ENCODE measurements at places on chromosomes 4 and X.

DNA sequence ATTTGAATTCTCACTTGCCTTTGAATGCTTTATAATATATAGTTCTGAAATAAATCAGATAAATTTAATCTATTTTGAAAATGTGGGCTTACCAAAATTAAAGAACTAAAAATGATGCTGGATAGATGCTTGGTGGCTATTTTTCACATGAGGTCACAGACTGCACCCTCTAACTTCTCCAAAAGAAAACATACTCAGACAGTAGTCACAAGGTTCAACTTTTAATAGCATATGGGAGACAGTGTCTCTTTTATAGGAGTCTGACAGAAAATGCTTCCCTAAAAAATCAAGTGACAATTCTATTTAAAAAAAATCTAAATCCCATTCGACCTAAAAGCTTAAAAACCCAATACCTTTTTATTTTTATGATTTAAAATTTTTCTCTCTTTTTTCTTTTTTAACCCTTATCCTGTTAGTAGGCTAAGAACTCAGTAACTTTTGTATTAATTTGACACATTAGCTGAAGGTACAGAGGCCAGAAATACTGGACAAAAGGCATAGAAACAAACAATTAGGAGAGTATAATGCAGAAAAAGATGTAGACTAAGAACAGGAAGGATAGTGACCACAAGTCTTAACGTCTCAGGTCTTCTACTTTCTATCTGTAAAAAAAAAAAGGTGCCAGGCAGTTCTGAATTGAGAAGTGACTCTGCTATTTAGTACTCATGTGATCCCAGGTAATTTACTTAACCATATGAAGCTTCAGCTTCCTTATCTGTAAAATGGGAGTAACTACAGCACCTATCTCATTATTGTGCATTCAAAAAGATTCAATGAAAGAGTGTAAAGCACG lies 7.6 kb downstream of the TIGD4 start:
- no peak for DNase-seq

GRCh38 chr4:54185044-54185780 lies 43.9 kb upstream of the PDGFRA start:
- no peak for DNase-seq

GRCh38 chrX:69387567-69388487 lies 116.3 kb upstream of the NALF2 start:
- peak; percentile 1 for DNase-seq

GRCh38 chrX:108573136-108573535 lies 133.5 kb downstream of the COL4A5 start:
- DNase-seq = no peak

- DNase-seq = no peak
Measured at GRCh38 chr4:168587411-168588125, 90.7 kb downstream of the PALLD start.

DNA sequence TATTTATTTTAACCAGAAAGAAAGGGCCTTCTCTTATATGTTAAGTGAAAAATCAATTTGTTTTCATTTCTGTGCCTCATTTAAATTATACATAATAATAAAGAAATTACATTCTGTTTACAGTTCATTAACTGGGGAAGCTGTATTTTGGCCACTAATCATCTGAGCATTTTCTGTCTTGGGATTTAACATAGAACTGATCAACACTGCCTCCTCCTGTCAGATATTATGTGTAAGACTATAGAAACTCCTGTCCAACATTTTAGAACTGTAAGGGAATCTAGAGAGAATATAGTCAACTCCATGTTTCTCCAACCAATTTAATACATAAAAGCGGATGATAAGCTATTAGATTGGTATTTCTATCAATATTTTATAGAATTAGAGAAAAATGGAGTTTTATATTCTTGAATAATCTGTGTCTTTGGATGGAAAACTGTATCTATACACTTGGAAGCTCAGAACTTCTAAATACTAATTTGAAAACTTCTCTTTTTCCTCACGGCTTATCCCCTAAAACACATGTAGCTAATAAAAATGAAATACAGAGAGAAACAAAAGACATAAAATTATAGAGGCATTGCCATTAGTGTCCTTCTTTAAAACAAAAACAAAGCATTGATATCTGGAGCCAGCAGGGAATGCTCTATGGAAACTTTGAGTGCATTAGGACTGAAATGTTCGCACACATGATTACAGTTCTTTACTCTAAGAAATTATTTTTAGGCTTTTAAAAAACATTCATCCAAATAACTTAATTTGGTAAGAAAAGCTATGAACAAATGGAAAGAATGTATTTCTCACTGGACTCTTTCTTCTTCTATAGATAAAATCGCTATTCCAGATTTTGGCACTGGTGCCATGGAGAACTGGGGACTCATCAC lies 33.1 kb downstream of the ENPEP start:
- DNase-seq = no peak

DNA sequence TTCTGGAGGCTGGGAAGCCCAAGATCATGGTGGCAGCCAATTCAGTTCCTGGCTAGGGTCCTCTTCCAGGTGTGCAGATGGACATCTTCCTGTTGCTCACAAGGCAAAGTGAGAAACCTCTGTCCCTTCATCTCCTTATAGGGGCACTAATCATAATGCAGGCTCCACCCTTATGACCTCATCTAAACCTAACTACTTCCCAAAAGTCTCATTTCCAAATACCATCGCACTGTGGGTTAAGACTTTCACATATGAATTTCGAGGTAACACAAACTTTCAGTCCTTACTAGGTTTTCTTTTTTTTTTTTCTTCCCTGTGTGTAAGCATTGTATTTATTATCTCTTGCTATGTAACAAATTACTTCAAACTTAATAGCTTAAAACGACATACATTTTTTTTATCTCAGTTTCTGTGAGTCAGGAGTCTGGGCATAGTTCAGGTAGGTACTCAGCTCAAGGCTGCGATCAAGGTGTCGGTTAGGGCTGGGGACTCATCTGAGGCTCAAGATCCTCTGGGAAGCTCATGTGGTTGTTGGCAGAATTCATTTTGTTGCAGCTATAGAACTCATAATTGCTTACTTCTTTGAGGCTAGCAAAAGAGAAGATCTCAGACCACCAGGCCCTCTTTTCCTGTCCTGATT lies 204.7 kb upstream of the STK26 start:
- no peak for DNase-seq

- DNase-seq = no peak
Measured at GRCh38 chrX:43627147-43627546, 29.0 kb upstream of the MAOA start.

DNA sequence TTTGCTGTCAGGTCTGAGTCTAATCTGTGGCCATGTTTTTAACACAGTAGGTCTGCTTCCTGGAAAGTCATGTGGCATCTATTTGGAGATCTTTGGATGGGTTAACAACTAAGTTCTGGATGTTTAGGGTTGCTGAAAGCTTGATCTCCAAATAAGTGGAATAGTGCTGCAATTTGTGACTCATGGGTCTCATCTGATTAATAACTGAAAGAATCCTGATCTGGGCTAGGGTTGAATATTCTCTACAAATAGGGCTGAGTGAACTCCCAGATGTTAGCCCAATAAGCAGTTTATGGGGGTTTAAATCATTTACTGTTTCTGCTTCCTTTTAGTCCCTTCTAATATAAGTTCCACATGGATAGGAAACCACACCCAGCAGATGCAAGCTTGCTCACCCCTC lies 23.1 kb downstream of the CT47C1 start:
- DNase-seq = no peak

- no peak for DNase-seq
Measured at GRCh38 chrX:147788641-147789350, 122.9 kb upstream of the FMR1 start.

GRCh38 chr4:7626531-7626930 lies 191.8 kb upstream of the PSAPL1 start:
- DNase-seq = no peak

GRCh38 chr4:58064653-58065052 lies 954.5 kb upstream of the IGFBP7 start:
- DNase-seq = no peak

GRCh38 chrX:149185087-149185486 lies 320.0 kb downstream of the IDS start:
- DNase-seq = no peak

DNA sequence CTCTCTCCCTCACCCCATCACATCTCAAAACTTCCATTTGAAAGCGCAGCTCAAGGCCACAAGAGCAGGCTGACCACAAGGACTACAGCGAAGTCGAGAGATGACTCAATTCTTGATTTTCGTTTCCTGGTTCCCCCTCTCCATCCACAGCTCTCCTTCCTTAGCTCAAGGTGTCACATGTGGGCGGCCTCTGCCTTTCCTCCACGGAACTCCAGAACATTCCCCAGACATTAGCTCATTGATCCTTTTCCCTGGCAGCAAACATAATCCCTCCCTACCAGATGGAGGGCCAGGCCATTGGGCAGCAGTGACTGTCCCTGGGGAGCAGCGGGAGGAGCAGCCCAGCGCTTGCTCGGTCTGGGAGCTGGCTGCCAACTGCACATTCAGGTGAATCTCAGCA lies 56.3 kb downstream of the CCDC149 start:
- DNase-seq = no peak

GRCh38 chr4:70099206-70099605 lies 49.0 kb downstream of the HTN1 start:
- DNase-seq = no peak

GRCh38 chrX:63754136-63754859 lies 30.7 kb downstream of the ARHGEF9 start:
- DNase-seq = peak; percentile 10

DNA sequence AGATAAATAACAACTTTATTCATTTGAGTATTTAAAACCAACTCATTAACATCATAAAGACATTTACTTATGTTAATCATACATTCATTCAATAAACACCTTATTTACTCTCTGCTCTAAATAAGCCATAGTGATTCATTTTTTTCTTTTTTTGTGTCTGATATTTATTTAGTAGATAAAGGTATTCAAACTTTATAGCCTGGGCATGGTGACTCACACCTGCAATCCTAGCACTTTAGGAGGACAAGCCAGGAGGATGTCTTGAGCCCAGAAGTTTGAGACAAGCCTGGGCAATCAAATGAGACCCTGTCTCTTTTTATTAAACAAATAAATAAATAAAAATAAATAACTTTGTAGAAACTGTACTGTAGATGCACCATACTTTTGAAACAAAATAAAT lies 771.3 kb upstream of the PCDH7 start:
- DNase-seq = no peak

- no peak for DNase-seq
Measured at GRCh38 chrX:23332101-23332887, 2.4 kb upstream of the PTCHD1 start.

DNA sequence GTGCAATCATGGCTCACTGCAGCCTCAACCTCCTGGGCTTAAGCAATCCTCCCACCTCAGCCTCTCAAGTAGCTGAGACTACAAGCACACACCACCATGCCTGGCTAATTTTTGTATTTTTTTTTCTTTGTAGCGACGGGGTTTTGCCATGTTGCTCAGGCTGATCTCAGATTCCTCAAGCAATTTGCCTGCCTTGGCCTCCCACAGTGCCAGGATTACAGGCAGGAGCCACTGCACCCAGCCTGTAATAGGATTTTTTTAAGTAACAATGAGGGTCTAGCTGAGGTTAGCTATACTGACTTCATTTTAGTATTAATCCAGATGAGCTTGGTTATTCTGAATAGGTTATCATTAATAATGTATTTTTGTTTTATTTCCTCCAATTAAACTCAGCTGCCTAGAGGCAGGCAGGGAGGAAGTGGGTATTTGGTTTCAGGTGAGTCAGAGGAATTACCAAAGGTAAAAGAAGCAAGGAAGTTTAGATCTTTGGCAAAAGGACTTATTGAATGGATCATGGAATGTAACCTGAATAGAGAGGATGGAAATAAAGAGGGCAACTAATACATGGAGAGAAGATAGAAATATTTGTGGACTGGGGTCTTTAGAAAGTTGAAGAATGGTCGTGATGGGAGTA lies 1023.3 kb upstream of the TENM3 start:
- no peak for DNase-seq

DNA sequence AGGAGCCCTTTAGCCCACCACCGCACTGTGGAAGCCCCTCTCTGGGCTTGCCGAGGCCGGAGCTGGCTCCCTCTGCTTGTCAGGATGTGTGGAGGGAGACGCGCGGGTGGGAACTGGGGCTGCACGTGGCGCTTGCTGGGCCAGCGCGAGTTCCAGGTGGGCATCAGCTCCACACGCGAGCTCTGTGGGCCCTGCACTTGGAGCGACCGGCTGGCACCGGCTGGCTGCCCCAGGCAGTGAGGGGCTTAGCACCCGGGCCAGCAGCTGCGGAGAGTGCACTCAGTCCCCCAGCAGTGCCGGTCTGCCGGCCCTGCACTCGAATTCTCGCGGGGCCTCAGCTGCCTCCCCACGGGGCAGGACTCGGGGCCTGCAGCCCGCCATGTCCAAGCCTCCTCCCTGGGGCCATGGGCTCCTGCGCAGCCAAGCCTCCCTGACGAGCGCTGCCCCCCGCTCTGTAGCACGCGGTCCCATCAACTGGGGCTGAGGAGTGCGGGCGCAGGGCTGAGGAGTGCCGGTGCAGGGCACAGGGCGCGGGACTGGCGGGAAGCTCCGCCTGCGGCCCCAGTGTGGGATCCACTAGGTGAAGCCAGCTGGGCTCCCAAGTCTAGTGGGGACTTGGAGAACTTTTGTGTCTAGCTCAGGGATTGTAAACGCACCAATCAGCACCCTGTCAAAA lies 93.6 kb downstream of the DTHD1 start:
- DNase-seq = no peak

GRCh38 chr4:56048383-56048701 lies 99.6 kb downstream of the CEP135 start:
- DNase-seq = no peak

DNA sequence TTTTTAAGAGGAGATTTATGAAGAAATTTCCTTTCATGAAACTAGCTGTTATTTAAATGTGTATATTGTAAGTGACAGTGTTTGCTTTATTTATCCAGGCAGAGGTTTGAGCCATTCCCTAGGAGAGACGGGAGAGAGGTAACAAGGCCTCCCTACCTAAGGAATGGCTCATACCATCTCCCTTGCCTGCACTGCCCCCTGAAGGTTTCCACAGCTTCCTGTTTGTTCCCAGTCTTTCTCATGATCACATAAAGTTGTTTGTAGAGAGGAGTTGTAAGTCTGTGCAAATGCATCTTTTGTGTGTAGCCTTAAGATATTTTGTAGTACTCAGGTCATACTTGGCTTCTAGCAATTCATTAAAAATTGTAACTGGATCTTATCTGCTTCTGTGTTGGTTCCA lies 1504.5 kb upstream of the PCDH10 start:
- no peak for DNase-seq

GRCh38 chr4:46856333-46856732 lies 52.7 kb downstream of the COX7B2 start:
- no peak for DNase-seq

DNA sequence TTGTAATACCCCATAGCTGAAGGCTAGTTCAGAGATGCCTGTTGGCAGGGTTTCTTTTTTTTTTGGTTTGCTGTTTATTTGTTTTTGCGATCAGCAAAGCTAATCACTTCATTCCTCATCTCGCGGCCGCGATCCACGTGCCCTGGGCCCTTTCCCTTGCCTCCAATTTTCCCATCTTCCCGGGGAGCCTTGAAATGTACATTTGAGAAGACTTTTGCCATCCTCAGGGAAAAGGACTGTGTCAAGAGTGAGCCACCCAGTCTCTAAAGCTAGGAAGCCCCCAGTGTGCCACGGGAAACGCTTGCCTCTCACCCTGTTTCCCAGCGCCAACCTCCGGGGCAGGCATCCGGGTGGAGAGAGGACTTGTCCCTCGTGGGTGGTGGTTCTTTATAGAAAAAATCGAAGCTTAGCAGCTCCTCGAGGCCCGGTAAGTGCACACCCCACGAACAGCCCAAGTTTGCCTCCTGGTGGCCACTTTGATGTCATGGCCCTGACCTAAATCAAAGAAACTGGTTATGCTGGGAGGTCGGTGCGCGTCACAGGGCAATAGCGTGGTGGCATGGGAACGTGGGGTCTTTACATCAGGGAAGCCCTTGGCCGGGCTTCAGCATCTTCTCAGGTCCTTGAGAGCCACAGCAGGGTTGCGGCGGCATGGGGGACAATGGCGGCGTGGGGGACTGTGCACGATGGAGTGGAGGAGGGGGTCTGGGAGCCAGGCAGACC lies 42.0 kb downstream of the MAP7D3 start:
- DNase-seq = peak; percentile 23
